ENCODE measurements at places on chromosomes 6 and 20. TPM values are rescaled to one million over a fixed set of nuclear protein-coding genes. Genes with fewer than 3 reads are reported as not detected.

CGA gene
- total RNA-seq, result not detected

SOX12 gene
- 79.3 TPM for total RNA-seq

- H3K27ac ChIP-seq, result no peak overlapping the region
- peaks cover 7% of the 10 kb centered on the region for H3K4me1 ChIP-seq
- DNase-seq, result no peak
- H3K36me3 ChIP-seq, result no peaks in the 10 kb centered on the region
- no peak overlapping the region for H3K4me3 ChIP-seq
Measured at GRCh38 chr6:7979831-7980230, 69.2 kb upstream of the TXNDC5 start.

- H3K27ac ChIP-seq, result no peak overlapping the region
- no peaks in the 10 kb centered on the region for H3K36me3 ChIP-seq
- H3K4me3 ChIP-seq, result no peak overlapping the region
- H3K27me3 ChIP-seq, result peaks cover 4% of the 10 kb centered on the region
- H3K4me1 ChIP-seq, result peaks cover 3% of the 10 kb centered on the region
Measured at GRCh38 chr20:13149371-13150105, 71.5 kb upstream of the ISM1 start.

DNA sequence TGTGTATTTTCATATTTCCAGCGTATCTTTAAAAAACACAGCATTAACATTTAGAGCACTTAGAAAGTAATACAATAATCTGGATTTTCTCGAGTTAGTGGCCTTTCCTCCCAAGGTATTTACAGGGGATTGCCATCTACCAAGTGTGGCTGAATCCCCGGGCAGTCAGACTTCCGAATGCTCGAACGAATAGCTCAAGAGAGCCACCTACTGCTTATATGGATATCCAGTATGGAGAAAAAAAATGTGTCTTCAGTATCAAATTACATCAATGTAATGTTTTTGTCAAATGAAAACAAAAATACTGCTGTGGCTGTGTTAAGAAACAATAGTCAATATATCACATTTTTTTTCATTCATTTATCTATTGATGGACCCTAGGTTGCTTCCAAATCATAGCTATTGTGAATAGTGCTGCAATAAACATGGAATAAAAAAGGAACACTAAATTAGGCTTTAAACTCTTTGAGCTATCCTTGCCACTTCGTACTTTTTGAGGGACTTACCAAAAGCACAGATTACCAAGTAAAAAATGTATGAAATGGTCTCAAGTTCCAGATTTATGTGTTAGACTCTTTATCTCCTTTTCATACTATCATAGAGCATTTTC, 654.5 kb upstream of the PTCHD4 start:
- H3K27me3 ChIP-seq, result no peaks in the 10 kb centered on the region
- no peaks in the 10 kb centered on the region for H3K4me1 ChIP-seq
- no peaks in the 10 kb centered on the region for H3K36me3 ChIP-seq
- H3K27ac ChIP-seq, result no peak overlapping the region

Data from endodermal cell (in vitro differentiated cells).